ENCODE measurements at places on chromosomes 3 and 15. TPM values are rescaled to one million over a fixed set of nuclear protein-coding genes. Genes with fewer than 3 reads are reported as not detected.
A peak's percentile ranks its signal among the peaks of the same experiment; 100 is the strongest.

- no peak for DNase-seq
Observed at GRCh38 chr3:139757448-139758030, 79.8 kb upstream of the NMNAT3 start.

DNA sequence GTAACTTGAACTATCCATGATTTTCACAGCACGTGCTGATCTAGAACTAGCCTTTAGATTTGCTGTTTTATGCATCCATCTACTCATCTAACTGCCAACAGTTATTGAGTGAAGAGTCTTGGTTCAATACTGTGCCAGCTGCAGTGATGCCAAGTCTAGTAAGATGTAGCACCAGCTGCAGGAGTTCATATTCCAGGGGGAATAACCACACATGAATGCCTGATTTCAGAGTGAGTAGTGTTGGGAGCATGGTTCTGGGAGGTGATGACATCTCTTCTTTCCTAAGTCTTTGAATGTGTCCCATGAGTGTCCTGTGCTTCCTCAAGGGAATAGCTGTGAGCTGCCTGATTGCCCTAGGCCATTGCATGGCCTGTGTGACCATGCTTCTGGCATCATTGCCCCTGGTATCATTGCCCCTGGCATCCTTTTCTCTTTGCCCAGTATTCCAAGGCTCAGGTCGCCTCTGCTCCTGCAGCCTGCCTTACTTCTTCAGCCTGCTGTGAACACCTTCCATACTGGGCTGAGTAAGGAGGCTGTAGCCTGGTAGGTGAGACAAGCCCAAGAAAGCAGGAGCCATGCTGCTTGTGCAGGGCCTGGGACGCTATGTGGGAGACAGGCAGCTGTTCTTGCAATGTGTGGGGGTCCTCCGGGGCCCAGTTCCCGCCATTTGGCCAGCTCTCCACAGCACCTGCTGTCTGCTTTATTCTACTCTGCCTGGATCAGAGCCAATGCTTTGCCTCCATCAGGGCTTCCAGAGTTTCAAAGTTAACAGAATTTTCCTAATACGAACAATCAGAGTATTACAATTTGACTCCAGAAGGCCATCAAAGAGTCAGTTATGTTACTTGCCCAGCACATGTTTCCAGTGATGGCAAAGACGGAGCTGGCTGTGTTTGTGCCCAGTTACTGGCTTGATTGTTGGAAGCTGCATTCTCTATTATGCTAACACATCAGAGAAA lies 73.2 kb downstream of the CLSTN2 start:
- no peak for DNase-seq

CYP1A2 gene
- total RNA-seq: not detected

GOLGA8R gene
- total RNA-seq: 0.65 TPM

- no peak for DNase-seq
Observed at GRCh38 chr3:154427685-154428285, 2.2 kb downstream of the GPR149 start.

GRCh38 chr3:98376631-98377030 lies 13.8 kb upstream of the OR5K3 start:
- no peak for DNase-seq

GRCh38 chr3:143502081-143502480 lies 346.2 kb downstream of the SLC9A9 start:
- no peak for DNase-seq

PIK3CB gene
- total RNA-seq: 4.8 TPM

- DNase-seq: no peak
Observed at GRCh38 chr15:51048308-51048707, 46.4 kb downstream of the TNFAIP8L3 start.

DNA sequence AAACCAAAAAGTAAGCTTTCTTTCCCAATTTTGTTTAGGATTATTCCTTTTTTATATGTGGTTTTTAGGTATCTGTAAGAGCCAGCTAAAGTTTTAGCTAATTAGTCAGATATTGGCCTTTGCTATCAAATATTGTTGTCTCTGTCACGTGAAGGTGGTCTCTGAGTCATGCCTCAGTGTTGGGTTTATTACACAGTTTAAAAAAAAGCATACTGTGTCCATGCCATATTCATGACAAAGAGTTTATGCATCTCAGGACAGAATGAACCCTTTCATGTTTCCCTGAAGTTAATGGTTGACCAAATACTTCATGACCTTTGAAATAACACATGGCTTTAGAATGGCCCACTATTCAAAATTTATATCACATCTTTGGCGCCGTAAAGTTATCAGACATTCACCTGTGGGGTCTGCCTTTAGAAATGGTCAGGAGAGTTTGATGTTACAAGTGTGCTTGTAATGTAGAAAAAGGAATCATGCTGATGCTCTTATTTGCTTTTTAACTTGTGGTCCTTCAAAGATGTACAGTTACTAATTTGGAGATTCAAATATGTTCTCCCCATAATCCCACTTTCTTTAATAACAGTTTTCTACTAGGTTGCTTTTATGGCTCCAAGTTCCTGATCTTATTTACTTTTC lies 101.5 kb downstream of the MYRIP start:
- DNase-seq: peak; percentile 73

- no peak for DNase-seq
Observed at GRCh38 chr15:85897895-85898717, 103.4 kb upstream of the KLHL25 start.

OR5H14 gene
- not detected for total RNA-seq

GRCh38 chr3:177034832-177035475 lies 162.3 kb downstream of the TBL1XR1 start:
- DNase-seq: no peak

GRCh38 chr3:159987291-159987711 lies 1.3 kb upstream of the IL12A start:
- DNase-seq: peak; percentile 86

DNA sequence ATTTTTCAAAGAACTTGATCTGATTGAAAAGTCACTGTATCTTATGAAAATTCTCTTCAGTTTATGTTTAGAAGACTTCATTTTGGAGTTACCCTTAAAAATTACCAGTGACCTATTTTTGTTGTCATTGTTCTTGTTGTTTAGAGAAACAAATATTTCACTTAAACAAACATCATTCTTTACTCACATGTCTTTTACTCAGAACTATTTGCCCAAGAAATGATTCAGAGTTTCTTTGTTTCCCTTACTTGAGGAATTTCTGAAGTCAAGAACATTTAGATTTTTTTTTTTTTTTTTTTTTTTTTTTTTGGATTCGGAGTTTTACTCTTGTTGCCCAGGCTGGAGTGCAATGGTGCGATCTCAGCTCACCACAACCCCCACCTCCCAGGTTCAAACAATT lies 259.6 kb upstream of the UBE2E1 start:
- DNase-seq: no peak

GOLGA6L7 gene
- total RNA-seq: not detected

GOLGA6L4 gene
- total RNA-seq: 1.3 TPM

GRCh38 chr3:49025005-49025792 lies 3.3 kb downstream of the NDUFAF3 start:
- peak; percentile 37 for DNase-seq

DNA sequence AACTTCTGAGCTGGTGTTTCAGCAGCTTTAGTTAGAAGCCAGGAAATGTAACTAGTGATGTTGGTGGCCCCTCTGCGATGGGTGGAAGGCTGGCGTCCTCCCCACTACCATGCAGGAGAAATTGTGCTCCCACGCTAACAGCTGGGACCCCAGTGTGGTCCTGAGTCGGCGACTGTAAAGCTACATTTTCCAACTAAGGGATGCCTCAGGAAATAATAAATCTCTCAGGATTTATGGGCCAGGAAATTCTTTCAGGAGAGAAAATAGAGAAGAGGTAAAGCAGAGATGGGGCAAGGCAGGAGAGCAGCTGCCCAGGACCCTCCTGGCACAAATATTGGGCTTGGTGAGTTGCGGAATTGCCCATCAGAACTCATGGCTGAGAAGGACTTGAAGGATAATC lies 186.9 kb downstream of the OPA1 start:
- no peak for DNase-seq

GRCh38 chr3:191303596-191303995 lies 25.6 kb upstream of the CCDC50 start:
- no peak for DNase-seq

DNA sequence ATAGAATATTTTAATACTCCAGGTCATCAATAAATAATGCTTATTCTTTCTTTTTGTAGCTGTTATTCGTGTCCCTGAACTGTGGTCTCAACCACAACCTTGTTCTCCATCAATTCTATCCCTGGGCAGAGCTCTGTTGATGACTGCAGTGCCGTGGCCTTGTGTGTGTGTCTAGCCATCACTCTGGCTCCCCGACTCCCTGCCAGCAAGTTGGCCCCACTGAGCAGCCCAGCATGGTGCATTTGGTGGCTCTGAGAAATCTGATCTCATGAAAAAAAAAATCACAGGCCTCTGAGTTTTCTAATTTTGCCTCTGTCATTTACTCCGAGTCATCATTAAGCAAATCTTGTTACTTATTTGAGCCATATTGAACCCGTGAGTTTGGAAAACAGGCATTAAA lies 164.7 kb downstream of the GOLGA6L6 start:
- no peak for DNase-seq

- DNase-seq: no peak
Observed at GRCh38 chr15:40252141-40252437, 13.2 kb downstream of the PAK6 start.

TMCO5A gene
- not detected for total RNA-seq

GRCh38 chr15:40493089-40493840 lies 22.5 kb downstream of the CHST14 start:
- peak; percentile 20 for DNase-seq

PLCD1 gene
- total RNA-seq: 18.8 TPM

GRCh38 chr3:170692720-170693119 lies 106.8 kb upstream of the SLC7A14 start:
- DNase-seq: peak; percentile 33

DNA sequence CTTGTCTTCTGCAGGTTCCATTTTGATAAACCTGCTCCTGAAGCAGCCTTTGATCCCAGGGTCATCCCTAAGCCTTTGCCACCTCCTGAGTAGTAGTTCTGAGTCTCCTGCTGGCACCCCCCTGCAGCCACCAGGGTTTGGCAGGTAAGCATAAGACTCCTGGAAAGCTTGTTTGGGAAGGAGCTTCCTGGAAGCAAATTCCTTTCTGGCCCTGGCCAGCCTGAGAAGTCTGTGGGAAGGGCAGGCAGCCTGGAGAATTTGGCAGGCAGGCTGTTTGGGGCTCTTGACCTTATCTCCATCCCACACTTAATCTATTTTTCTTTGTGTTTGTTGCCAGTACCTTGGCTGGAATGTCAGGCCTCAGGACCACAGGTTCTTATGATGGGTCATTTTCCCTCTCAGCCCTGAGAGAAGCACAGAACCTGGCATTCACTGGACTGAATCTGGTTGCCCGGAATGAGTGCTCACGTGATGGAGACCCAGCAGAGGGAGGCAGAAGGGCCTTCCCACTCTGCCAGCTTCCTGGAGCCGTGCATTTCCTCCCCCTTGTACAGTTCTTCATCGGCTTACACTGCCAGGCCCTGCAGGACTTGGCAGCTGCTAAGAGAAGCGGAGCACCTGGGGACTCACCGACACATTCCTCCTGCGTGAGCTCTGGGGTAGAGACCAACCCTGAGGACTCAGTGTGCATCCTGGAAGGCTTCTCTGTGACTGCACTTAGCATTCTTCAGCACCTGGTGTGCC lies 13.4 kb downstream of the ATRIP start:
- no peak for DNase-seq

- DNase-seq: no peak
Observed at GRCh38 chr3:123476967-123477750, 28.3 kb upstream of the ADCY5 start.

DNA sequence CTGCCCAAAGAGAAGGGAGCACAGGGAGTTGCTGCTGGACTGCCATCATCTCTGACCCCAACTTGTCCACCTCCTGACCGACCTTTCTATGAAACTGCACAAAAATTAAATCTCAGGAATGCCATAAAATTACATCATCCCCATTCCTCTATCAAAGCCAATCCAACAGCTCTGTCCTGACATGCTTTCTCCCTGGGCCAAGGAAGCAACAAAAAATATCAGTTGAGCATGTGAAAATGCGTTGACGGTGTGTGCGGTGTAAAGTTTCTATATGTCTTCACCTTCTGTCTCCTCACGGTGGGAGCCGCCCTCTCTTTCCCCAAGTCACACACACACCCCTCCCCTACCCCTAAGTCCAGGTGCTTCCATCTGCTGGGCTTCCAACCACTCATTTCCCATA lies 3.6 kb upstream of the ZNF774 start:
- DNase-seq: no peak

GRCh38 chr3:150299201-150299600 lies 108.9 kb upstream of the TSC22D2 start:
- DNase-seq: no peak

GRCh38 chr3:126104742-126105605 lies 21.1 kb upstream of the SLC41A3 start:
- DNase-seq: no peak

SHC4 gene
- total RNA-seq: 0.76 TPM

DNA sequence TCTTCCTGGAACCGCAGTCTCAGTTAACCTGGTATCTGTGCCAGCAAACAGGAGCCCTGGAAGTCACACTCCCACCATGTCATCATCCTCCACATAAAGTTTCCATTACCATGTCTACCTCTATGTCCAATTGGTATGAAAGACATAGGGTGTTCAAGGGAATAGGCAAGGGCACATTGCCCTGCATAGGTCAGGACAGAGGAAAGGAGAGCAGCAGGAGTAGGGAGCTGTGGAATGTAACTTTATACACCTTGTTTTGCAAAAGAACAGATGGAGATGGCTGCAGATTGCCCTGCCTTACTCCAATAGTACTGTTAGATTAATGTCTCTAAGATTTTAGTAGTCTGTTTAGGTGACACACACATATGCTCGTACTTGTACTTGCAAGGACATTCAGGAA lies 1056.4 kb downstream of the NTRK3 start:
- no peak for DNase-seq

GRCh38 chr15:97968380-97968779 lies 7.9 kb downstream of the ARRDC4 start:
- DNase-seq: peak; percentile 84

PGBD4 gene
- 0.76 TPM for total RNA-seq

DNA sequence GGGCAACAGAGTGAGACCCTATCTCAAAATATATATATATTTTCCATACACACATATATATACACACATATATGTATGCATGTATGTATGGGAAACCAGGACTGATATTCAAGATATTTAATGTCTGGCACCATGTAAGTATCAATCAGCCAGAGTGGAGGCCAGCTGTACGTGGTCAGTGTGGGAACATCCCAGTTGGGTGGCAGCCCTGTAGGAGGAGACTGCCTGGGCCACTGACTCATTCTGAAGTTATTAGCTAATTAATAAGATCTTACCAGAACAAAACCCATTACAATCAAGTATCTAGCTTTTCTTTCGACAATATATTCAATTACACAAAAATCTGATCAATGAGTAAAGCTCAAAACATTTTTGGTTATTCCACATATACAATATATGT lies 85.1 kb upstream of the OCA2 start:
- DNase-seq: peak; percentile 33

- DNase-seq: no peak
Observed at GRCh38 chr3:1971780-1972179, 126.9 kb upstream of the CNTN4 start.

GOLGA8J gene
- total RNA-seq: not detected

- no peak for DNase-seq
Observed at GRCh38 chr3:184560531-184560930, 1.1 kb upstream of the EPHB3 start.

- DNase-seq: no peak
Observed at GRCh38 chr15:91516866-91517265, 336.6 kb upstream of the SLCO3A1 start.
